ENCODE measurements at places on chromosomes 2 and 18. TPM values are rescaled to one million over a fixed set of nuclear protein-coding genes. Genes with fewer than 3 reads are reported as not detected.

GRCh38 chr2:38377050-38377828, at the start of gene ATL2:
ATL2 (minus strand) TSS chr2:38377273; CDS start chr2:38377260, 13 bp downstream.
- peaks cover 29% of the 10 kb centered on the region for H3K4me1 ChIP-seq
- H3K27me3 ChIP-seq, result peaks cover 10% of the 10 kb centered on the region
- no peaks in the 10 kb centered on the region for H3K36me3 ChIP-seq

- no peak overlapping the region for H3K4me3 ChIP-seq
- H3K27me3 ChIP-seq, result peaks cover 22% of the 10 kb centered on the region
- H3K27ac ChIP-seq, result no peak overlapping the region
- peaks cover 13% of the 10 kb centered on the region for H3K4me1 ChIP-seq
- peaks cover 12% of the 10 kb centered on the region for H3K36me3 ChIP-seq
- DNase-seq, result peak; percentile 37
Observed at GRCh38 chr2:10954416-10954815, 42.7 kb downstream of the KCNF1 start.

- no peak overlapping the region for H3K4me3 ChIP-seq
- no peak overlapping the region for H3K27ac ChIP-seq
- no peak for DNase-seq
- H3K4me1 ChIP-seq, result no peaks in the 10 kb centered on the region
- no peaks in the 10 kb centered on the region for H3K27me3 ChIP-seq
Observed at GRCh38 chr2:189020179-189020578, 46.0 kb downstream of the COL3A1 start.

Gene UNC50
- 31.8 TPM for total RNA-seq

DNA sequence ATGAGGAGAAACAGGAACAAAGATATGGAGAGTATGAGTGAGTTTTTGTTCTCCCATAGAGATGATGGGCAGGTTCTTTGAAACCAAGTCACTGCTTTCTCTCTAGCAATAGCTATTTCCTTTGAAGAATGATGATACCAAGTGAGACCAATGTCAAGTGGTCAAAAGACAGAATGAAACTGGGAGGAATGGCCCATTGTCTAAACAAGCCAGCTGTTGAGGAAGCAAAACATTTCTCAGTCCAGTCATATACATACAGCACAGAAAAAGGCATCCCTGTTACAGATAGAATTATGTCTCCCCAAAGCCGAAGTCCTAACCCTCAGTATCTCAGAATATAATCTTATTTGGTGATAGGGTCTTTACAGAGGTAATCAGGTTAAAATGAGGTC, 66.1 kb upstream of the EPC2 start:
- no peaks in the 10 kb centered on the region for H3K36me3 ChIP-seq
- DNase-seq, result no peak
- H3K4me3 ChIP-seq, result no peak overlapping the region
- no peak overlapping the region for H3K27ac ChIP-seq
- peaks cover 47% of the 10 kb centered on the region for H3K27me3 ChIP-seq

Gene DSG1
- total RNA-seq, result not detected

DNA sequence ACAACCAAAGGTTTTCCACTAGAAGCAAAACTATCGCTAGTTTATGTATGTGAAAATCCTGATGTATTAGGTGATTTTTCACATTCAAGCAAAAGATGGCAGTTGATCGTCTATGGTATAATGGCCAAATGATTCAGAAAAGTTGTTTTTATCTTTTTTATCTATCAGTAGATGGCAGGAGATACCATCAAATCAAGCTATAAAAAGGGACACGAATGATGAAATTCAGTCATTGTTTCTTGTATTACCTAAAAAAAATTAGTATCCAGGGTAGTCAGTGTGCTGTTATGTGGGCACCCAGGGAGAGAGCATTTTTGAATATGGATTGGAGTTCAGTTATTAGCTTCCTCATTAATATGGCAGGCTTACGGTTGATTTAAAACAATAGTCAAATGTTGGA, 22.9 kb upstream of the CAVIN2 start:
- H3K4me3 ChIP-seq, result no peak overlapping the region
- H3K4me1 ChIP-seq, result no peaks in the 10 kb centered on the region
- no peaks in the 10 kb centered on the region for H3K36me3 ChIP-seq
- peaks cover 8% of the 10 kb centered on the region for H3K27me3 ChIP-seq
- H3K27ac ChIP-seq, result no peak overlapping the region

Gene TXNDC2
- total RNA-seq, result not detected

- peak; percentile 64 for DNase-seq
- no peak overlapping the region for H3K4me3 ChIP-seq
- peaks cover 14% of the 10 kb centered on the region for H3K27me3 ChIP-seq
- H3K36me3 ChIP-seq, result no peaks in the 10 kb centered on the region
- H3K27ac ChIP-seq, result no peak overlapping the region
- peaks cover 4% of the 10 kb centered on the region for H3K4me1 ChIP-seq
Observed at GRCh38 chr2:170361090-170361936, 183.4 kb downstream of the MYO3B start.

Gene IL36A
- total RNA-seq, result not detected

Gene C2orf78
- not detected for total RNA-seq

- DNase-seq, result no peak
- H3K36me3 ChIP-seq, result no peaks in the 10 kb centered on the region
- H3K27me3 ChIP-seq, result peaks cover 3% of the 10 kb centered on the region
- H3K4me1 ChIP-seq, result peaks cover 7% of the 10 kb centered on the region
- H3K4me3 ChIP-seq, result no peak overlapping the region
Observed at GRCh38 chr2:200640176-200640575, 54.4 kb downstream of the AOX1 start.

Gene REEP1
- total RNA-seq, result not detected

Gene LRRC30
- not detected for total RNA-seq

Gene TMEM169
- 1.9 TPM for total RNA-seq

DNA sequence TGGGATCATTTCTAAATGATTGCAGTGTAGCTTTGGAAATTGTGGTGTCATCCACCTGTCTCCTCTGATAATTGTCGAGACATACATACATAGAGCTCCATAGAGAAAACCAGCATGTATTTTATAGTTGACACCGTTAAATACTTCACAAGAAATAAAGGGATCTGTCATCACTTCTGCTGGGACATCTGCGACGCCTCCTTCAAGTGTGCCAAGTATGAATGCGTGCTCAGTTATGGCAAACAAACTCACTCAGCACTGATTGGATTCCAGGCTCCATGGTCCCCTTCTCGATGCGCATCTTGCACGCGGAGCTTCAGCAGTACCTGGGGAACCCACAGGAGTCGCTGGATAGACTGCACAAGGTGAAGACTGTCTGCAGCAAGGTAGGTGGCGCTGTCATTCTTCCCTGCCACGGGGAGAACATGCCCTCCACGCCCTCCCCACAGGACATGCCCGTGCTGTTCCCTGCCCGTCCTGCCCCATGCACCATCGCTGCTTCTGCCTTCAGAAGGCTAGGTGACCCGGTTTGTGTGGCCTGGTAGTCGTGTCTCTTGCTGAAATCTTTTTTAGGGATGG, 64.1 kb downstream of the TRAPPC12 start:
- H3K4me3 ChIP-seq, result no peak overlapping the region
- peaks cover 8% of the 10 kb centered on the region for H3K36me3 ChIP-seq
- no peak for DNase-seq
- peaks cover 27% of the 10 kb centered on the region for H3K4me1 ChIP-seq
- H3K27me3 ChIP-seq, result no peaks in the 10 kb centered on the region
- no peak overlapping the region for H3K27ac ChIP-seq

DNA sequence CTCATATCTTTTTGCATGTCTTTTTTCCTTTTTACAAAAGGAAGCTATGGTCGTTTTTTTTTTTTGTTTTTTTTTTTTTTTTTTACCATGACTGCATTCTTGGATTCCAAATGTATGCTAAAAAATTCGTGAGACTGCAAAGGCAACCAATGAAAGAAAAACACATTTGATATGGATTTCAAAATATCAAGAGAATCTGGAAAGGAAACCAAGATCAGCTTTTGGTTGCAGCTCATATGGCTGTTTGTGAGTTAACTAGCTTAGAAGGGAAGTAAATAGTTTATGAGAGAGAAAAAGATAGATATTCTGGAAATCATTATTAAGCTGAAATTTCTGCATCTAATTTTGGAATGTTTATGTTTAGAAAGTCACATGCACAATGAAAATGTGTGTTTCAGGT, 110.3 kb downstream of the PRPF40A start:
- peaks cover 6% of the 10 kb centered on the region for H3K4me1 ChIP-seq
- no peak for DNase-seq
- H3K27ac ChIP-seq, result no peak overlapping the region
- no peaks in the 10 kb centered on the region for H3K27me3 ChIP-seq
- H3K4me3 ChIP-seq, result no peak overlapping the region
- H3K36me3 ChIP-seq, result no peaks in the 10 kb centered on the region

DNA sequence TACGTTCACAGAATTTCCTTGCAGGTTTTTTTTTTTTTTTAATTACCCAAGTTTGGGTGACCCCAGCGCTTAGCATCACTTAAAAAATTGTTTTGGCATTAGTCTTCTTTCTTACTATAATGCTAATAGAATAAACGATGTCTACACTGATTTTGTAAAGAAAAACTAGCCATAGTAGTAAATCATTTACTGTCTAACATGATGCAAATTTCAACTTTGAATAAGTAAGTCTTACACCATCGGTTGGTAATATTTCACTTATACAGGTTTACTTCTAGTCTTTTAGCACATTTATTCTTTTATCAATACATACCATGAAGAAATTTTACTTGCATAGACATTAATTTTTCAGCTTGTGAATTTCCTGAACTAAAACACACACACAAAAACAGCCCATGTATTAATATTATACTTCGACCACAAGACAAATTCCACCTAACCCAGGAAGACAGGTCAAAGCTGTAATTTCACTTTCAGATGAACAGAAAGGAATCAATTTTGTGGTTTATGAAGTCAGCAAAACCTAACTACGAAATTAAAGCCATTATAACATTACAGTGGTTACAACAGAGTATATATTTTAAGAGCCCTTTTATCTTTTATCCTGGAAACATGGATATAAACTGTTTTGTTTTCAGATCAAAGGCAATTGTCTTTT, 1.9 kb downstream of the YES1 start:
- no peak for DNase-seq
- peaks cover 75% of the 10 kb centered on the region for H3K4me1 ChIP-seq
- H3K4me3 ChIP-seq, result peak overlapping the region; percentile 89
- peak overlapping the region; percentile 97 for H3K27ac ChIP-seq
- no peaks in the 10 kb centered on the region for H3K27me3 ChIP-seq
- peaks cover 9% of the 10 kb centered on the region for H3K36me3 ChIP-seq

Gene HOXD13
- not detected for total RNA-seq

DNA sequence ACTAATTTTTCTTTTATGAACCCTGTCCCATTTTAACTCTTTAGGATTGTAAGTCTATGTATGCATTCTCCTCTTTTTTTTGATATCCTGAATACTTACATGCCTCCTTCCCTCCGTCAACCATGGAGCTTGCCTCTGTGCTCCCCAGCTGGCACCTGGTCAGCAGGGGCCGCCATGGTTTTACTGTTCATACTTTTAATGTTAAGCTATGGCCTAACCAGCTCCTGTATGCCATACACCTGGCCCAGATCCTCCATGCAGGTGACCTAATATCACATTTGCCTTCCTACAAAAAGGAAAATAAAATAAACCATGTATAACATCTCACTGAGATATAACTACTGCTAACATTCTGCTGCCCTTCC, 283.1 kb upstream of the TRIB2 start:
- H3K27ac ChIP-seq, result no peak overlapping the region
- H3K36me3 ChIP-seq, result no peaks in the 10 kb centered on the region
- H3K27me3 ChIP-seq, result no peaks in the 10 kb centered on the region
- no peak for DNase-seq
- peaks cover 24% of the 10 kb centered on the region for H3K4me1 ChIP-seq

Gene STARD6
- not detected for total RNA-seq

Gene EMX1
- total RNA-seq, result not detected

Gene IHH
- total RNA-seq, result not detected

Gene COL6A3
- total RNA-seq, result not detected

- peaks cover 16% of the 10 kb centered on the region for H3K27me3 ChIP-seq
- H3K4me1 ChIP-seq, result no peaks in the 10 kb centered on the region
- no peaks in the 10 kb centered on the region for H3K36me3 ChIP-seq
Observed at GRCh38 chr18:74368901-74369705, 53.5 kb downstream of the C18orf63 start.

Gene CD207
- 1.8 TPM for total RNA-seq

GRCh38 chr2:218897394-218898108, 16.9 kb downstream of the WNT10A start:
- DNase-seq, result peak; percentile 62
- H3K27me3 ChIP-seq, result peaks cover 46% of the 10 kb centered on the region

- no peak for DNase-seq
- H3K27ac ChIP-seq, result no peak overlapping the region
- peaks cover 11% of the 10 kb centered on the region for H3K36me3 ChIP-seq
- H3K27me3 ChIP-seq, result no peaks in the 10 kb centered on the region
- no peaks in the 10 kb centered on the region for H3K4me1 ChIP-seq
Observed at GRCh38 chr2:170991398-170992182, 62.5 kb downstream of the GORASP2 start.

DNA sequence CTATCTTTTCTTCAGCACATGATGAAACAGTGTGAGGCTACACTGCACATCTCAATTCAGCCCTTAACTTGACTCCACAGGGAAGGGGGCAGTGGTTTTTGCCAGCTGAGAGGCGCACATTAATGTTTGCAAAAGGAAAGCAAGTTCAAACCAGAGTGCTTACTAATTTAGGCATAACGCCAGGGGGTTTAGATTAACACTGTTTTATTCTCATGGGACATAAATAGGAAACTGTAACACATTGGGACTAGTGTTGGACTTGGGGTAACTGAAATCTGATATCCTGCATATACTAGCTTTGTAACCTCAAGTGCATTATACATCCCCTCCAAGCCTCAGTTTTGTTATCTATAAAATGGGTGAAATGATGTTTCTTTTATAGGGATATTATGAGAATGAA, 821.2 kb upstream of the ID2 start:
- H3K4me3 ChIP-seq, result no peak overlapping the region
- peaks cover 7% of the 10 kb centered on the region for H3K36me3 ChIP-seq
- DNase-seq, result no peak
- no peaks in the 10 kb centered on the region for H3K27me3 ChIP-seq
- H3K4me1 ChIP-seq, result peaks cover 5% of the 10 kb centered on the region
- no peak overlapping the region for H3K27ac ChIP-seq

Gene MEIS1
- total RNA-seq, result 0.53 TPM

DNA sequence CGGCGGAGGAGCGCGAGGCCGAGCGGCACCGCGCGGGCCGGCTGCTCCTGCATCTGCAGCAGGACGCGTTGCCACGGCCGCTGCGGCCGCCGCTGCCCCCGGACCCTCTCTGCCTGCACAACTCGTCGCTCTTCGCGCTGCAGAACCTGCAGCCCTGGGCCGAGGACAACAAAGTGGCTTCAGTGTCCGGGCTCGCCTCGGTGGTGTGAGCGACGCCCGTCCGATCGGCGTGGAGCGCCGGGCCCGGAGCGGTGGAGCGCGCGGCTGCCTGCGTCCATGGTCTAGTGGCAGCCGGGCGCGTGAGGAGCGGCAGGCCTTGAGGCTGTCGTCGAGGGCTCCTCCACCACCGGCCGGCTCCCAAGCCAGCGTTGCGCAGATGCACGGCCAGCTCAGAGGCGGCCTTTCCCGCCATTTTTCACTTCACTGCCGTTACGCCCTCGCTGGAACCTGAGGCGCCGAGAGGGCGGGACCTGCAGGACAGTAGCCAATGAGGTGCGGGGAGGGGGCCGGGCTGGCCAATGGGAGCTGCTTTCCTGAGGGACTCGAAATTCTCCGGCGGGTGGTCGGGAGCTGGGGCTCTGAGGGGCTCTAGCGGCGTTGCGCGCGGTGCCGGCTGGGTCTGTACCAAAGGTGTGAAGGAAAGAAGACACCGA, 1.9 kb downstream of the TLX2 start:
- no peaks in the 10 kb centered on the region for H3K36me3 ChIP-seq
- peaks cover 41% of the 10 kb centered on the region for H3K27me3 ChIP-seq
- H3K4me3 ChIP-seq, result peak overlapping the region; percentile 60
- H3K27ac ChIP-seq, result peak overlapping the region; percentile 66
- peaks cover 12% of the 10 kb centered on the region for H3K4me1 ChIP-seq

- no peak overlapping the region for H3K27ac ChIP-seq
- no peak overlapping the region for H3K4me3 ChIP-seq
- no peaks in the 10 kb centered on the region for H3K36me3 ChIP-seq
- no peak for DNase-seq
- H3K27me3 ChIP-seq, result no peaks in the 10 kb centered on the region
- H3K4me1 ChIP-seq, result no peaks in the 10 kb centered on the region
Observed at GRCh38 chr2:83536556-83536955, 922.5 kb downstream of the SUCLG1 start.

Data from natural killer cell treated with Interleukin-12 subunit alpha and Interleukin-12 subunit beta and Interleukin-15 and Interleukin-18, amount 100 ng/mL, for 72 hours (primary cell).